ENCODE measurements at places on chromosomes 1 and 21. TPM values are rescaled to one million over a fixed set of nuclear protein-coding genes. Genes with fewer than 3 reads are reported as not detected.

Gene PGLYRP4
- total RNA-seq: 1.3 TPM

Gene SPAG17
- 0.33 TPM for total RNA-seq

Gene PLPP3
- total RNA-seq: 30.8 TPM

Gene AGTRAP
- 20.5 TPM for total RNA-seq

GRCh38 chr1:86616871-86617270, 70.0 kb downstream of the CLCA4 start:
- DNase-seq: peak; percentile 8

GRCh38 chr1:153072806-153073726, 1.7 kb upstream of the SPRR2B start:
- DNase-seq: no peak

DNA sequence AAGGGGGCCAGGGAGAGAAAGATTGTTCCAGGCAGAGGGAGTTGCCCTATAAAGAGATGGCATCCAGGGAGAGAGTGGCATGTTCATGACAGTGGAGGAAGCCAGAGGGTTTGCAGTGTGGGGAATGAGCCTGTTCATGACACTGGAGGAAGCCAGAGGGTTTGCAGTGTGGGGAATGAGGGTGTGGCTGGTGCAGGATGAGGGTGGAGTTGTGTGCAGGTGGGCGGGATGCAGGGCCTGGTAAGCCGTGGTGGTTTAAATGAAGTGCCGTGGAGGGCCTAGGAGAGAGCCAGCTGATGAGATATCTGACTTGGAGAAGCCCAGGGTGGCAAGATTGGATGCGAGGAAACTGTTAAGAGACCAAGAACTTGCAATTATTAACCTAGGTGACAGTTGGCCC, 131.8 kb downstream of the CAMTA1 start:
- no peak for DNase-seq
